Testis (tissue), 5 donors: ENCODE measurements at places on chromosomes 6 and 20. TPM values are rescaled to one million over a fixed set of nuclear protein-coding genes. Genes with fewer than 3 reads are reported as not detected.

DNA sequence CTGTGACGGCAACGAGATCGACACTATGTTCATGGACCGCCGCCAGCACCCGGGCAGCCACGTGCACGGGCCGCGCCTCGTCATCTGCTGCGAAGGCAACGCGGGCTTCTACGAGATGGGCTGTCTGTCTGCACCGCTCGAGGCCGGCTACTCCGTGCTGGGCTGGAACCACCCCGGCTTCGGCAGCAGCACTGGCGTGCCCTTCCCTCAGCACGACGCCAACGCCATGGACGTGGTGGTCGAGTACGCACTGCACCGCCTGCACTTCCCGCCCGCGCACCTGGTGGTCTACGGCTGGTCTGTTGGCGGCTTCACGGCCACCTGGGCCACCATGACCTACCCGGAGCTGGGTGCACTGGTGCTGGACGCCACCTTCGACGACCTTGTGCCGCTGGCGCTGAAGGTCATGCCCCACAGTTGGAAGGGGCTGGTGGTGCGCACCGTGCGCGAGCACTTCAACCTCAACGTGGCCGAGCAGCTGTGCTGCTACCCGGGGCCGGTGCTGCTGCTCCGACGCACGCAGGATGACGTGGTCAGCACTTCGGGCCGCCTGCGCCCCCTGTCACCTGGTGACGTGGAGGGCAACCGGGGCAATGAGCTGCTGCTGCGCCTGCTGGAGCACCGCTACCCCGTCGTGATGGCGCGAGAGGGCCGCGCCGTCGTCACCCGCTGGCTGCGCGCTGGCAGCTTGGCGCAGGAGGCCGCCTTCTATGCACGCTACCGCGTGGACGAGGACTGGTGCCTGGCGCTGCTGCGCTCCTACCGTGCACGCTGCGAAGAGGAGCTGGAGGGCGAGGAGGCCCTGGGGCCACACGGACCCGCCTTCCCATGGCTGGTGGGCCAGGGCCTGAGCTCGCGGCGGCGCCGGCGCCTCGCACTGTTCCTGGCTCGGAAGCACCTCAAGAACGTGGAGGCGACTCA is 943 bp downstream of the ABHD16B start:
- no peaks in the 10 kb centered on the region for H3K27me3 ChIP-seq
- no peaks in the 10 kb centered on the region for H3K36me3 ChIP-seq
- peak overlapping the region; percentile 30 for H3K4me3 ChIP-seq
- no peak overlapping the region for H3K27ac ChIP-seq
- H3K4me1 ChIP-seq, result peaks cover 36% of the 10 kb centered on the region
- no peak for DNase-seq

DNA sequence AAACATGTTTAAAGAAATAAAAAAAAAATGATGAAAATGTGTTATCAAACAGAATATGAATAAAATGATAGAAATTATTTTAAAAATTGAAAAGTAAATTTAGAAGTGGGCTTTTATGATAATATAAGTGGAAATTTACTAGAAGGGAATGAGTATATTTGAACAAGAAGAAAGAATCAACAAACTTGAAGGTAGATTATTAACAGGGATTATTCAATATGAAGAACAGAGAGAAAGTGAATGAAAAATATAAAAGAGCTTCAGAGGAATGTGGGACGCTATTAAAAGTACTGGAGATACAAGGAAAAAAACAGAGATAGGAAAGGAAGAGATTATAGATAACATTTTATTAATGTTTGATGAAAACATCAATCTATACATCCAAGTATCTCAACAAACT is 1014.4 kb upstream of the CITED2 start:
- H3K4me1 ChIP-seq, result no peaks in the 10 kb centered on the region
- no peaks in the 10 kb centered on the region for H3K27me3 ChIP-seq
- H3K4me3 ChIP-seq, result no peak overlapping the region

- H3K27me3 ChIP-seq, result no peaks in the 10 kb centered on the region
- no peaks in the 10 kb centered on the region for H3K4me1 ChIP-seq
- H3K4me3 ChIP-seq, result no peak overlapping the region
- H3K27ac ChIP-seq, result no peak overlapping the region
Observed at GRCh38 chr6:62229231-62229630, 56.8 kb downstream of the KHDRBS2 start.

DNA sequence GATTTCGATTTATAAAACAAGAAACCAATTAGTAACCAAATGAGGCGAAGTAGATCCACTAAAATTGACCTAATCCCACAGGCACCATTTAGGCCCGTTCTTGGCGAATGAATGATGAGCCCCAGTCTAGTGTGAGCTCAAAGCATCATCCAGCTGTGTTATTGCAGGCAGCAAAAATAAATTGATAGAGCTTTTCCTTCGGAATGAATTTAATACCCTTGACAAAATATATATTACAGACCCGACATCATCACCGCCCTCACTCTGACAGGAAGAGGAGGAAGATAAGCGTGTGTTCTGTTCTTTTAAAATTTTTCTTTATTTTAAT is 7.8 kb downstream of the SIM1 start:
- no peak for DNase-seq
- H3K4me3 ChIP-seq, result no peak overlapping the region
- H3K27ac ChIP-seq, result no peak overlapping the region
- H3K4me1 ChIP-seq, result no peaks in the 10 kb centered on the region
- H3K36me3 ChIP-seq, result no peaks in the 10 kb centered on the region
- peaks cover 6% of the 10 kb centered on the region for H3K27me3 ChIP-seq

DNA sequence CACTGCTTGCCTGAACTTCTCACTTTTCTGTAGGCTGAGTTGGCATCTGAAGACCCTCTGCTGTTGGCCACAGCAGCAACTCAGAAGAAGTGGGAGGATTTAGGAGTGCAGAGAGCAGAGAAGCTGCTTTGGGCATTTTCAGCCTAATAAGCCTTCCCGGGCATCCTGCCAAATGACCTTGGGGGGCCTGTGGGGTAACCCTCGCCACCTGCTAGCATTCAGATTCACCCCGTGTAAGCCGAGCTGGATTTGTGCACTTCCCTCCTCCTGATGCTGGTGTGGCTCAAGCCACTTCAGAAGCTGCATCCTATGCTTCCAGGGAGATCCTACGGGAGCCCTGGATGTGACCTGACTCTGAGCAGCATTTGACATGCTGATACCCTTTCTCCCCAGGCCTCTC is 114.8 kb downstream of the LRFN2 start:
- DNase-seq, result no peak
- no peak overlapping the region for H3K4me3 ChIP-seq
- no peaks in the 10 kb centered on the region for H3K27me3 ChIP-seq
- H3K36me3 ChIP-seq, result no peaks in the 10 kb centered on the region

DNA sequence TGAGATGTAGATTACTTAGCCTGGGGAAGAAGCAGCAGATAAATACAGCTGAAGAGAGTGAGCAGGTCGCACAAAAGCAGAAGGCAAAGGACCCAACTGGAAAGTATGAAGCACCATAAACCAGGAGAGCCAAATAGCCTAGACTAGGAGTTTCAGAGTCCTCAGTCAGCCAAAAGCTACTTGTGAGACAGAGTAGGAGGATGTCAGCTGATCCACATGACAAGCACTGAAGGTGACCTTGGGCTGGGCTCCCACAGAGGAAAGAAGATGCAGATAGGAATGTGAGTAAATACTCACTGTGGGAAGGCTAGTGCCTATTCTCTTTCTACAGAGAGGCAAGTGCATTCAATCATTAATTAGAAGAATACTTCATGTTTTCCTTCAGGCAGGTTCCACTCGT is 274.0 kb upstream of the POU3F2 start:
- DNase-seq, result no peak
- H3K36me3 ChIP-seq, result no peaks in the 10 kb centered on the region
- H3K27me3 ChIP-seq, result no peaks in the 10 kb centered on the region
- no peak overlapping the region for H3K27ac ChIP-seq
- no peaks in the 10 kb centered on the region for H3K4me1 ChIP-seq

GRCh38 chr6:143399775-143400174 is 50.7 kb downstream of the ADAT2 start:
- H3K27me3 ChIP-seq, result no peaks in the 10 kb centered on the region
- H3K36me3 ChIP-seq, result no peaks in the 10 kb centered on the region

DNA sequence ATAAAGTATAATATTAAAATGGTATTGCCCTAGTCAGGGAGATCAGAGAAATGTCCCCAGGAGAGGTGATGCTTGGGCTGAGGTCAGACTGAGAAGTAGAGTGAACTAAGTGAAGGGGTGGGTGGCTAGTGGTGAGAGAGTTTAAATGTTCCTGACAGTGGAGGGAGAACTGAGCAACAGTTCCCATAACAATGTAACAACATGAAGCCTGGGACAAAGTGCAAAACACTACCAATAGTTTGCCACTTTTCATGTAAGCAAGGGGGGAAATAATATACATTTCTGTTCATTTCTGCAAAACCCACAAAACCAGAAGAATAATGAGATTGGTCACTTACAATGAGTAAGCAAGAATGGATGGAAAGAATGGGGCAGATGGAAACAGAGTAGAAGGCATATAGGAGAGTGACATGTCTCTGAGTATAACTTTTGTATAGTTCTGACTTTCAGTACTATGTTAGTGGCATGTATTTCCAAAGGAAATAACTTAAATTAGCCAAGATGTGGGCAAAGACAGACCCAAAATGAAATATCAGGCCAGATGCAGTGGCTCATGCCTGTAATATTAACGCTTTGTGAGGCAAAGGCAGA is 13.3 kb upstream of the FAXC start:
- no peak overlapping the region for H3K27ac ChIP-seq
- H3K36me3 ChIP-seq, result no peaks in the 10 kb centered on the region
- H3K4me3 ChIP-seq, result no peak overlapping the region
- no peak for DNase-seq
- no peaks in the 10 kb centered on the region for H3K27me3 ChIP-seq

DNA sequence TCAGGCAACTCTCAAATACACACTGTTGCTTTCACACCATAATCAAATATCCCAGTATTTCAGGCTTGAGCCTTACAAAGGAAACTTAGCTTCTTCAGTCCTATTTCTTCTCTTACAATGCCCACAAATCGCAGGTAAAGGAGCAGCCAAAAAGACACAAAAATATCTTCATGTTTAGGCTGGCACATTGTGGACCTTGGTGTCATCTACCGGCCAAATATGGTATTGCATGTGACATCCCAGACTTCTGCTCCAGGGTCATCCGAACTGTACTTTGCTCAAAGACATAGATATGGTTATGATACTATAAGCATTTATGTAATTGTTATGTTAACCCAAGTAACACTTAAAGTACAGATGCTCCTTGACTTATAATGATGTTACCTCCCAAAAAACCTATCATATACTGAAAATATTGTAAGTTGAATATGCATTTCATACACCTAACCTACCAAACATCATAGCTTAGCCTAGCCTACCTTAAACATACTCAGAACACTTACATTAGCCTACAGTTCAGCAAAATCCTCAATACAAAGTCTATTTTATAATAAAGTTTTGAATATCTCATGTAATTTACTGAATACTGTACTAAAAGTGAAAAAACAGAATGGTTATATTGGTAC is 4.6 kb downstream of the OR2H2 start:
- H3K36me3 ChIP-seq, result no peaks in the 10 kb centered on the region
- DNase-seq, result peak; percentile 58
- H3K27ac ChIP-seq, result no peak overlapping the region
- H3K4me1 ChIP-seq, result no peaks in the 10 kb centered on the region
- no peaks in the 10 kb centered on the region for H3K27me3 ChIP-seq

DNA sequence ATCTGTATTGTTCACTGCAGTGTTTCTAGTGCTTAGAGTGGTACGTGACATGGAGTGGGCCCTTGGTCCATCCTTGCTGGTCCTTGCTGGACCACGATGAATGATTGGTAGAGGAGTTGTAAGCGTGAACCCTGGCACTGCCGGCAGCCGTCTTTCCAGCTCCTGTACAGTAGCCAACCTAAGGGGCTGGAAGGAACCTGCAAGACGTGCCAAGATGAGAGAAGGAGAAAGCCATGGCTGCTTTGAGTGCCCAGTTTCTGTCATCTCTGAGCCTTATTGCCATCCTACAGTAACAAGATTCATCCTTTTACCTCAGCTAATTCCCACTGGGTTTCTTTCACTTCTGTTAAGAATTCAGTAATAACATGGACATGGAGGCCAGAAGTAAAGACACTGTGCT is 5.9 kb downstream of the DHX35 start:
- no peak overlapping the region for H3K27ac ChIP-seq
- no peaks in the 10 kb centered on the region for H3K36me3 ChIP-seq
- no peak for DNase-seq

GRCh38 chr6:111410371-111410770 is 72.6 kb downstream of the REV3L start:
- no peak overlapping the region for H3K4me3 ChIP-seq
- DNase-seq, result no peak
- no peak overlapping the region for H3K27ac ChIP-seq
- no peaks in the 10 kb centered on the region for H3K4me1 ChIP-seq
- no peaks in the 10 kb centered on the region for H3K36me3 ChIP-seq
- no peaks in the 10 kb centered on the region for H3K27me3 ChIP-seq

- no peaks in the 10 kb centered on the region for H3K4me1 ChIP-seq
- no peak overlapping the region for H3K27ac ChIP-seq
- DNase-seq, result no peak
- no peaks in the 10 kb centered on the region for H3K36me3 ChIP-seq
Observed at GRCh38 chr6:142856624-142857232, 88.2 kb downstream of the HIVEP2 start.

- no peaks in the 10 kb centered on the region for H3K27me3 ChIP-seq
- no peak for DNase-seq
- H3K27ac ChIP-seq, result no peak overlapping the region
Observed at GRCh38 chr20:19952392-19952791, 64.8 kb upstream of the NAA20 start.

GRCh38 chr6:85262621-85263020 is 187.3 kb upstream of the NT5E start:
- no peak overlapping the region for H3K27ac ChIP-seq
- no peaks in the 10 kb centered on the region for H3K4me1 ChIP-seq
- H3K27me3 ChIP-seq, result no peaks in the 10 kb centered on the region
- DNase-seq, result no peak
- no peaks in the 10 kb centered on the region for H3K36me3 ChIP-seq

The DLL1 gene
- 2.8 TPM for polyA plus RNA-seq

The CNR1 gene
- polyA plus RNA-seq, result 2.3 TPM

The KIF13A gene
- polyA plus RNA-seq, result 20.8 TPM

The PTK7 gene
- polyA plus RNA-seq, result 60.8 TPM

The CNBD2 gene
- polyA plus RNA-seq, result 46.6 TPM

The MUC21 gene
- 0.12 TPM for polyA plus RNA-seq

The KCNQ5 gene
- polyA plus RNA-seq, result 0.73 TPM

The PRL gene
- 2.4 TPM for polyA plus RNA-seq

The TFAP2D gene
- polyA plus RNA-seq, result not detected

The ANKEF1 gene
- polyA plus RNA-seq, result 52.1 TPM

The NKAIN4 gene
- polyA plus RNA-seq, result 3.9 TPM
